ENCODE measurements at places on chromosomes 11 and 22.

DNA sequence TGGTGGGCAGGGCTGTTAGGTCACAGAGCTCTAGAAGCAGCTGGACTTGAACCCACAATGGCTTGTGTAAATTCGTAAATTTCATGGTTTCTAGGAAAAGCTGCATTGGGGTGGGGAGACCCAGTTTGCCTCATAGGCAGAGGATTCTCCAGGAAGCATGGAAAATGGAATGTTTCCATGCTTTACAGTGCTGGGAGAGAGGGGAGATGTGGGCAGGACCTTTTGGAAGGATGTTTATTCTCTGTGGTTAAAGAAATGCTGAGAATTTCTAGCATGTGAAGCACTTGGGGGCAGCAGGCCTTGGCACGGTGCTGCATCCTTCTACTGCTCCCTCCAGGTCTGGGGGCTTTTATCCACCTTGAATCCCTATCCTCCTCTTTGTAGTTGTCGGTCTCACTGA, 46.3 kb downstream of the TRAF6 start:
- no peak for DNase-seq

- no peak for DNase-seq
These were observed 9.6 kb downstream of the NAGA start for GRCh38 chr22:42061041-42061440.

- DNase-seq: no peak
These were observed 126.7 kb upstream of the MTMR2 start for GRCh38 chr11:96050435-96051182.

GRCh38 chr22:19377565-19378343, 53.8 kb downstream of the HIRA start:
- no peak for DNase-seq

DNA sequence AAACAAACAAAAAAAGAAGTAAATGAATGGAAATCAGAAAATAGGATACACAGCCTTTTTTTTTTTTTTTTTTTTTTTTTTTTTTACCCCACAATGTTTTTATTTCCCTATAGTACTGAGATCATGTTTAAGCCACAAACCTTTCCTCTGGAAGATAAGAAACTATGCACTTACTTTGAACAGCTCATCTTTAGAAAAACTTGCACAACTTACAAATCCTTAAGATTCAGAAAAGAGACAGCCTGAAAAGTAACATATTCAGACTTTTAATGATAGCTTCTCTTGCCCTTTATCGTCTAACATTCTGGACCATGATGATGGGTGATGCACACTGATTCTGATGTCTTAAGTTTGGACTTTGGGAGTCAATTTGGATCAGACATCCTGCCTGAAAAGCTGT, 80.3 kb downstream of the TNRC6B start:
- DNase-seq: no peak

DNA sequence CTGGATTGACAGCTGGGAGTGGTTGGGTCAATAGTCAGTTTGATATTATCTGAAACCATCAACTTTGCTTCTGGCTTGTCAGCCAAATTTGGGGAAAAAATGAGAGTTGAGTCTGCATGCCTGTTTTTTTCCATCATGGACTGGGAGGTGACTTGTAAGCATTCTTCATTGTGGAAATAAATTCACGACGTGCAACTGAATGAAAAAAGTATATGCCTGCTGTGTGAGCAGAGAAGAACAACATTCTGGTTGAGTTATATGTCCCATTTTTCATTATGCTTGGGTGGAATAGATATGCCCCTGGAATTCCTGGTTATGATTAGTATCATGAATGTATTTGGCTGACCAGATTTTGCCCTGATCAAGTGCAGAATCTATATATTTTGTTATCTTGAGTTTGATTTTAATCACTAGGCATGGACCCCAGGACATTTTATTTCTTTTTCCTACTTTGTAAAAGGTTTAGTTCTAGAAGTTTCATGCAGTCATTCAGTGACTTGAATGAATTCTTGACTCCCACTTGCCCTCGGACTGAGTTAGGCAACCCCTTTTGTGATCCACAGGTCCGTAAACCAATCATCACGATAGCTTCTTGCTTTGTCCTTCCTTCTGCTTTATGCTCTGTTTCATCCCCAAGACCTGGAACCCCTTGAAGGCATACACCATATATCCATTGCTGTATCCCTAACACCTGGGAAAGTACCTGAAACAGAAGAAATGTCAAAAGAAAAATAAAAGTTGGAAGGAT, 205.8 kb downstream of the NAV2 start:
- no peak for DNase-seq

GRCh38 chr11:108338750-108339149, 115.9 kb downstream of the ATM start:
- no peak for DNase-seq

DNA sequence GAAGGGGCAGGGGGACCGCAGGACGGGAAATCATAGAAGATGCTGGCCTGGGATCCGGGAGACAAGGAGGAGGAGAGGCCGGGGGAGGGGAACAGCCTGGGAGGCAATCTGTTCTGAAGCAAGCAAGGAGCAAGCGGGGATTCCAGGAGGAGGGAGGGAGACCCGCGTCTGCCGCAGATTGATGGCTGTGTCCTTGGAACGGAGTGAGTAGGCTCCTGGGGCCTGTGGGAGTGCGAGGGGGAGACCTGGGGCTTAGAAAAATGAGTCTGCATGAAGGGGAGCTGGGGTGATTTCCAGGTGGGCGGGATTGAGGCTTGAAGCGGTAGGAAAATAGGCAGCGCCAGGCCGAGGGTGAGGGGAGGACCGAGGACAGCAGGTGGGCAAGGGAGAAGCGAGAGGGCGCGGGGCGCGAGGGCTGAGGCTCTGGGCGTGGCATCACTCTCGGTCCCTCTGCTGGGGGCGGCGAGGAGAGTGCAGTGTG, 1.6 kb upstream of the LRRC55 start:
- DNase-seq: no peak

GRCh38 chr11:11510939-11511338, 110.9 kb downstream of the GALNT18 start:
- DNase-seq: no peak

DNA sequence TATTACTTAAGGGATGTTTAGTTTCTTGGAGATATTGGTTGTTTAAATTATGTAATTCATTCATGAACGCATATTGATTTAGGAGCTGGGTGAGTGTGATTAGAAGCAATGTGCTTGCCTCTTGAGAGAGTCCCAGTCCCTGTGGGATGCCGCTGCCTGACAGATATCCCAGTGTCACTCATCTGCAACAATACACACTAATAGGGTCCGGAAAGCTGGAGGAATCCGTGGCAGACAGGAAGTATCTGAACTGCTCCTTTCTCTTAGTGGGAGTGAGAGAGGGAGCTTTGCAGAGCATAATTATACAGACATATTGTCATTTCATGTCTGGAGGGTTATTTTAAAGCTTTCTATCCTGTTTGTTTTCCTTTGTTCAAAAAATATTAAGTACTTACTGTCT, 17.4 kb downstream of the AMOTL1 start:
- no peak for DNase-seq

DNA sequence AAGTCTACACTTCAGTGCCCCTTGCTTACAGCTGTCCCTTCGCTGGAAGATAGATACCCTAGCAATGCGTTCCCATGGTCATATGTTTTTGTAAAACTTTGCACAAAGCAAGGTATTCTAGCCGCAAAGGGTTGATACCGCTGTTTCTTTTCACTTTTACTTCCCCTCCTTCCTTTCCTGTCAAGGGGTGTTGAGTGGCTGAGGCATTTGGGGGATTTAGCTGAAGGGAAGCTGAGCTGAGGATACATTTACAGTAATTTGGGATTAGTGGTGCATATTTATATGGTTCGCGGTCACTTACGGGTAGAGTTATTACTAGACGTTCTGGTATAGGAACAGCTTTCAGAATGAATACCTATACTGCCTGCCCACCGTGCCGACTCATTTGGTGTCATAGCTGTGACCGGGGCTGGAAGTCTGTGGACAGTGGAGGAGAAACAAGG, 86.9 kb upstream of the WNT11 start:
- DNase-seq: no peak

GRCh38 chr22:46897246-46897623, 134.8 kb downstream of the TBC1D22A start:
- DNase-seq: no peak

- DNase-seq: no peak
These were observed 10.7 kb upstream of the GSTP1 start for GRCh38 chr11:67572747-67573419.

- DNase-seq: no peak
These were observed 2.6 kb downstream of the KCNJ5 start for GRCh38 chr11:128893578-128894285.

GRCh38 chr22:33635766-33636165, 284.5 kb downstream of the LARGE1 start:
- no peak for DNase-seq

DNA sequence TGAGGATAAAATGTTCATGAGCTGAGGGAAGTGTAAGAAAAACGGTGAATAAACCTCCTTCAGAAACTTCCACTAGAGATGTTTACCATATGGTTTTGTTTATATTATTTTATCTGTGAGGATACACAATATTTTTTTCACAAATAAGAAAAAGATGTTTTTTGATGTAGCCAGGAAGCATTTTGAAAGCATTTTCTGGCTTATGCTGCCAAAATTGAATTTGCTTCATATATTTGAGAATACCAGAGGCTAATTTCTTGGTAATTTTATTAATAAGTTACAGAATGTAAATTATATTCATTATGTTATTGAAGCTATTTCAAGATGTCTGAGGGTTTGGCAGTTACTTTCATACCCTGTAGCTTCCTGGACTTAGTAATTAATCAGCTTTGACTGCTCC, 686.6 kb downstream of the LUZP2 start:
- DNase-seq: no peak

GRCh38 chr22:20750461-20751184, 23.3 kb upstream of the SERPIND1 start:
- peak; percentile 66 for DNase-seq

- no peak for DNase-seq
These were observed 32.1 kb upstream of the DRD2 start for GRCh38 chr11:113507341-113507740.

GRCh38 chr22:20154602-20155187, 3.8 kb upstream of the CCDC188 start:
- DNase-seq: no peak

DNA sequence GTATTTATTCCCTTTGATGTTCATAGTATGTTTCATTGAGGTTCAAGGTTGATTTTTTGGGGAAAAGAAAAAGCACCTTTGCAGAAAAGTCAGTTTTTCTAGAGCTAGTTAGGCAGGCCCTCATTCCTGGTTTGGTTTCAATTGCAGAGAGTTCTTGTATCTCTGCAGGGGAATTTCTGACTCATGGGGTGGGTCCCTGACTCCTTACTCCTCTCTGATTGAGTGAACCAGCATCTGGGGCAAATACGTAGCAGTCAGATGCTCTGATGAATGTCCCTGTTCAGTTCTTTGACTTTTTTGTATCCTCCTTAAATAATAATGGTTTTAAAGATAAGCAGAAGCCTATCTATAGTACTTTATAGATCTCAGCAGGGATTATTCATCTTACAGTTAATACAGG, 7.7 kb upstream of the NCR3LG1 start:
- DNase-seq: peak; percentile 59

GRCh38 chr11:34655335-34656008, 34.6 kb downstream of the EHF start:
- no peak for DNase-seq

GRCh38 chr11:105632316-105632715, 22.4 kb downstream of the GRIA4 start:
- no peak for DNase-seq

DNA sequence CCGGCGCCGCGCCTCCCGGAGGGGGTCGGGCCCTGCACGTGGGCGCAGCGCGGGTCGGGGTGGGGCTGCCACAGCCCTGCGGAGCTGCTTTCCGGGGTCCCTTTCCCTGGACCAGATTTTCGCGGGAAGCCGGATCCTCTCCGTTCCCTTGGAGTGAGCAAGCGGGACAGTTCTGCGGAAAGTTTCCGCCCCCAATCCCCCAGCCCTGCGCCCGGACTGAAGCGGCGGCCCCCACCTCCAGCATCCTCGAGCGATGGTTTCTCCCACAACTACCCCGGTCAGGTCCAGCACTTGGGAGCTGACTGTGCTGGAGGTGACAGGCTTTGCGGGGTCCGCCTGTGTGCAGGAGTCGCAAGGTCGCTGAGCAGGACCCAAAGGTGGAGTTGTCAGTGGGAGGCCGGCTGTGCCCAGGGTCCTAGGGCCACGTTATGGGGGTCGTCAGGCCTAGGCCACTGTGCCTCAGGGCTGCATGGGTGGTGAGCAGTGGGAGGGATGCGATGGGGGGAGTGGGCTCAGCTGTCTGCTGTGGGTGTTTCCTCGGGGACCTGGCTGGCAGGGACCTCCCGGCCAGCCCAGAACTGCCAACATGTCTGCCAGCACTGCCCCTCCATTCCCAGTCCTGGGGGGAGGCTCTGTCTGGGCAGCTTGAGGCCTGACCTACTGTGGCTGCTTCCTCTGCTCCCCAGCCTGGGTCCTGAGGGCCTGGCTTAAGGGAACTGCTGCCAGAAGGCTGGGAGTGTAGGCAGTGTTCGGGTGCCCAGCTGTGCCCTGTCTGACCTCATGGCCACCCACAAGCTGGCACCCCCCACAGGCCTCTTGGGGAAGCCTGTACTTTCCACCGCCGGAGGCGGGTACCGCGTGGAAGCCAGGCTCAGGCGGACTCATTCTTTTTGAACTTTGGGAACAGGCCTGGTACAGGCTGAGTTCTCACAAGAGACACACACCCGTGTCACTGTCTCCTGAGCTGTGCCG, 726 bp downstream of the ST3GAL4 start:
- DNase-seq: peak; percentile 25

DNA sequence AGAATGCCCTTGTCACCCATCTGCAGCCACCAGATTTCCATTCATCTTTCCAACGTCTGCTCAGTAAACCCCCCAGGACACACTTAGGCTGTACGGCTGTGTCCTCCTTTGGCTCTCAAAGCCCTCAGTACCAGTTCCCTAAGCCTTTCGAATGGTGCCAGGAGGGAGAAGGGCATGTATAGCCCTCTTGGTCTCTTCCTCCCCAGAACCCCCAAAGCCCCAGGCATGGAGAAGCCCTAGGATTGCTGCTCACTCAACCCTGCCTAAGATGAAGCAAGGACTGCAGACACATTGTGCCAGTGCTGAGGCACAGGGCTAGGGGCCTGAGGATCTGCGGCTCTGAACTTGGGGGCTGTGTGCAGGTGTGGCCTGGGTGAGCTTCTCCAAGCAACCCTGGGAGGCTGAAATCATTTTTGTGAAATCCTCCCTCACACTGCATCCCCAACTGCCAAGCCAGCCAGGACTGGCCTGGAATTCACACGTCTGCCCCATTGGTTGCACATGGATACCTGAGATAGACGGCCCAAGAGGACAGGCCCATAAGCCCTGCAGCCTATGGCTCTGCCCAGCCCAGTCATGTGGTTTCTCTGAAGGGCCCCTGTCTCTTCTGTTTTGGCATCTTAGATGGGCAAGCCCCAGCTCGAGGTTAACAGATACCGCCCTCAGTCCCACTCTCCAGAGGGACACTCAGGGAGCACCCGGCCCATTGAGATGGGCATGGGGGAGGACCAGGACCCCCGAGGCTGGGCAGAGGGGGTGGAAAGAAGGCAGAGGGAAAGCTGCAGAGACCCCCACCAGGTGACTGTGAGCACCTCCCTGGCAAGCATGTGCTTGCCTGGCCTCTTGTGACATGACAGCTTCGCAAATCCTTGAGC, 34.0 kb downstream of the KCNQ1OT1 start:
- no peak for DNase-seq

GRCh38 chr11:130391711-130392110, 36.7 kb downstream of the ADAMTS8 start:
- no peak for DNase-seq
